ENCODE measurements at places on chromosomes 5 and 9.

GRCh38 chr5:104345222-104346016 lies 782.8 kb upstream of the NUDT12 start:
- no peak for DNase-seq

GRCh38 chr9:13181652-13182051 lies 97.8 kb downstream of the MPDZ start:
- DNase-seq, result no peak

GRCh38 chr9:76321195-76321828 lies 72.9 kb downstream of the RFK start:
- DNase-seq, result no peak

DNA sequence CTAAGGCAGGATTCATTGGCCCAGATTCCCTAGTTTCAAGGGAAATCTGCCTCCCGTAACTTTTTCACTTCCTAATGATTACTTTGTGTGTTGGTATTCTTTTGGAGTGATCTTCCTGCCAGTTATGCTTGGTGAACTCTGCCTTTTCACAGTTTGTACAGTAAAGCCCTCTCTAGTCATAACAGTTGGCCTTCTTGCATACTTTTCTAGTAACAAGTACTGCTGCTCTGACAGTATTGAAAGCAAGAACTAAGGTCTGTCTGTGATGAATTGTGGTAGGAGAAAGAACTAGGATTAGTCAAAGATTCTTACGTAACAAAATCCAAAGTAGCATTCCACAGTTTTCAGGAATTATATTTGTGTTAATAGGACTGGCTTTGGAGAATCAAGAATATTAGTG lies 1457.2 kb upstream of the WWC1 start:
- no peak for DNase-seq

GRCh38 chr9:121720311-121721057 lies 69.0 kb downstream of the DAB2IP start:
- no peak for DNase-seq

Measured in AG09319 (cell line).